ENCODE measurements at places on chromosomes 1 and 21.

- DNase-seq, result no peak
Measured at GRCh38 chr1:89121641-89122040, 4.3 kb downstream of the GBP2 start.

DNA sequence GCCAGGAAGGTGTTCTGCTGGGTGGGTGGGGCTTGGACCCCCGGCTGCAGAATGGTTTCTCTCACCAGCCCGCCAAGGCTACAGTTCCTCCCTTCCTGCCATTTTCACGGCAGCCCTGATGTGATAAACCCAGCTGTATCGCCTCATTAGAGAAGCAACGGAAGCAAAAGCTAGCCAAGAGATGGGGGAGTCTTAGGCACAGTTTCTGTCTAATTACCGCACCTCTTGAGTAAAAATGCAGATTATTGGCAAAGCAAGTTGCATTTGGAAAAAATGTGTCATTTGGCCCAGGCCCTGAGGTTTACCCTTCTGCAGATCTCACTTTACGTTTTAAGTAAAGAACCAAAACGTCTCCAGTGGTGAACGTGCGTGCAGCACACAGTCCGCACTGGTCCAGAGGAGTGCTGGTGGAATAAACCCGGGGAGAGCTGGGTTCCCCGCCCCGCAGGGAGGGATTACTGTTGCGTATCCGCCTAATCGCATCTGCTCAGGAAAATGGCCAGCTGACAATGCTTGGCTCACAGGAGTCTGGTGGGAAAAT lies 109.9 kb downstream of the GALNT2 start:
- DNase-seq, result no peak

DNA sequence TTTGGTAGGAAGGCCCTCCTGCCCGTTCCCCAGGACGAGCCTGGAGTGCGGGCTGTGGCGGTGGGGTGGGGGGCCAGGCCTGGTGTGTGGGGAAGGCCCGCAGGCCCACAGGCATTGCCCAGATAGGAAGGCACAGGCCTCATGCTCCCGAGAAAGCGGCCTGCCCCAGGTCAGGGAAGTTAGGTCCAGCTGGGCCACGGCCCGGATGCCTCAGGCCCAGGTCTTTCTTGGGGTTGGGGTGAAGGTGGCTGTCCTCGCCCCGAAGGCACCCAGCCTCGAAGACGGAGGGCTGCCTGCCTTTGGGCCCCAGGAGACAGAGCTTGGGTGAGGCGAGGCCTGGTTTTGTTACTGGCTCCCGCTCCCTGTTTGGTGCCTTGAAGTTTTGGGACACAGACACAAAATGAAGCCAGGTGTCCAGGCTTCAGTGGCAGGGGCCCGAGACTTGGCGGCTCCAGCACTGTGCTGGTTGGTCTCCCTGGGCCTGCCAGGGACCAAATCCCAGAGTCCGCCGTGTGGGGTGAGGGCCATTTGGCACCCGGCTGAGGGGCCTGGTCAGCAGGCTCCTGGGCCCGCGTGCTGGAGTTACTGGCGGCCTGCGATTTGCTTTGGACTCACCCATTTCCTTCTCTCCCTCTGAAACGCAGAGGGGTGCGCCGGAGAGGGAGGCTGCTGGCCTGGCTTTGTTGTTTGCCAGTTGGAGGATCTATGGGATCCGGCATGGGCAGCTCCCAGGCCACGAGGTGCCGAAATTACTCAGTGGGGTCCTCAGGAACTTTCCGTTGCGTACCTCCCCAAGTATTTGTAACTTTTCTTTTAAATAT lies 2.0 kb downstream of the SKI start:
- DNase-seq, result no peak

- no peak for DNase-seq
Measured at GRCh38 chr1:153527023-153527682, 8.6 kb downstream of the S100A6 start.

- DNase-seq, result no peak
Measured at GRCh38 chr1:30184393-30185141, 538.8 kb downstream of the MATN1 start.

DNA sequence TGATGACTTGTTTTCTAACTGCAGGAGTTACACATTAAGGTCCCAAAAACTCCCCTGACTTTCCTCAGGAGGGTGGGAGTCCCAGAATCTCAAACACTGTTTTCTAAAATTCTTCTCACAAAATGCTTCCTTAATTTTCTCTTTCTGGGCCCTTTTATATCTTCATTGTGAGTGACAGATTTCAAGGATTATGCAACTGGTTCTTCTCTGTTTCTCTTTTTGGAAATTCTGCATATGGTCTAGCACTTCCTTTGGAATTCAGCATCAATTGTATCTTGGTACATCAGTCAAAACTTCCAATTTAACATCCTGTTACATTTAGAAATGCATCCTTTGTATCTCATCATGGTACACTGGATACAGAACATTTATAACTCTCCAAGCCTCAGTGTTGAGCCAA lies 59.7 kb downstream of the LMO4 start:
- no peak for DNase-seq

GRCh38 chr1:74367175-74367813 lies 132.1 kb downstream of the TNNI3K start:
- no peak for DNase-seq

- no peak for DNase-seq
Measured at GRCh38 chr1:85836736-85837135, 128.5 kb upstream of the ZNHIT6 start.

- no peak for DNase-seq
Measured at GRCh38 chr1:3420218-3420951, 34.1 kb upstream of the ARHGEF16 start.

GRCh38 chr1:23862640-23863039 lies 5.5 kb downstream of the FUCA1 start:
- no peak for DNase-seq

DNA sequence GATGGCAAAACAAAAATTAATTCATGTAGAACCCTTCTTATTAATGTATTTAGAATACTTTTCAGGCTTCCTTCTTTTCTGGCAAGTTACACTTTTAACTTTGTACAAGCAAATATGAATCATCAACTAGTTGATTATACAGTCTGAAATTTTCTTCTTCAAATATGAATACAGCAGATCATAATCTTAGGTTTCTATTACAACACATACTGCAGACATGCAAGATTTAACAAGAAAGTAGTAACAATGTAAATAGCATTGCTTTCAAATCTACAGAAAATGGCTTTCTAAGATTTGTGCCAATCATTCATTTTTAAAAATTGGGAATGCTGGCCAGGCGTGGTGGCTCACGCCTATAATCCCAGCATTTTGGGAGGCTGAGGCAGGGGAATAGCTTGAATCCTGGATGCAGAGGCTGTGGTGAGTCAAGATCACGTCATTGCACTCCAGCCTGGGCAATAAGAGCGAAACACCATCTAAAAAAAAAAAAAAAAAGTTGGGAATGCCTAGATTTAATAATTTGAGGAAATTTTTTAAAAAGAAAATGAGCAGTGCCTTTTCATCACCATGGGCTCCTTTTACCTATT lies 68.4 kb upstream of the DPYD start:
- no peak for DNase-seq

DNA sequence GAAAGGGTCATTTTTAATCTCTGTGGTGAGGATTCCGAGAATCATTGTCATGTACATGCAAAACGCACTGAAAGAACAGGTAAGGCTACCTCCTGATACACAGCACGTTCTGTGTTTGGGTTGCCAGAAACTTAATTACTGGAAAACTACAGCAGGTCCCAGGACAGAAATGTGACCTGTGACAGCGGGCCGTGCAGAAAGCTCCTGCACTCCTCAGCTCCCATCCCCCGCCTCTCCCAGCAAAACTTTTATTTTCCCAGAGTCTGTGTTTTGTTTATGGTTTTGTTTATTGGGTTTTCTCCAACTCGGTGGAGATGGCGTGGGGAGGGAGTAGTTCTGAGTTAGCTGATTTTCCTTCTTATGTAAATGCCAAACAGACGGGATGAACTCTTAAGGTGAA lies 44.7 kb downstream of the SLC44A3 start:
- no peak for DNase-seq

DNA sequence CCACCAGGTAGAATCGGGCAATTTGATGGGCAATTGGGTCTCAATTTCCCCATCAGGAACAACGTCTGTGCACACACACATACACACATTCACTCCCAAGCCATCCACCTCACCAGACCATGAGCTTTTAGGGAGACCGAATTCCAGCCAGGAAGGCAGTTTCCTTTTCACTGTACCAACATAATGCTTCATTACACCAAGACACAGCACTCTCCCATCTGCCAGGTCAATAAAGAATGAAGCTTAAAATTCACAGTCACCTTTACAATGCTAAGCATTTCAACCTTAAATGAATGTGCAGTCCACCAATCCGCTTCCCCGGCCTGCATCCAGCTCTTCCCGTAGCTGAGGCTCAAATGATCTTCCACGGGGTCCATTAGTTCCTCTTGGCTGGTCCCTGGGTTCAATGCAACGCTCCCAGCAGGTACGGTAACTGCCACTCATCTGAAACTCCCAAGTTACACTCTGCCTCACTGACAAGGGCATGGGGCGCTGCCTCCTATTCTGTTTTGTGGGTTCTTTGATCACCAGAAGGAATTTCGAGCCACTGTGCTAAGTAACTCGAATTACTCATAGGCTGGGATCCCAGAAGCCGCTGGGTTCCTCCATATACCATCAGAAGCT lies 105.0 kb downstream of the SIM2 start:
- DNase-seq, result no peak

- DNase-seq, result no peak
Measured at GRCh38 chr1:10014016-10014415, 17.0 kb downstream of the RBP7 start.

- no peak for DNase-seq
Measured at GRCh38 chr1:8201331-8201861, 116.5 kb upstream of the SLC45A1 start.

- DNase-seq, result no peak
Measured at GRCh38 chr21:45611296-45611695, 32.2 kb upstream of the PCBP3 start.

- no peak for DNase-seq
Measured at GRCh38 chr1:181558416-181558815, 75.1 kb downstream of the CACNA1E start.

GRCh38 chr1:199084293-199084692 lies 445.5 kb downstream of the PTPRC start:
- DNase-seq, result no peak

GRCh38 chr1:61254634-61255357 lies 172.4 kb downstream of the NFIA start:
- no peak for DNase-seq

DNA sequence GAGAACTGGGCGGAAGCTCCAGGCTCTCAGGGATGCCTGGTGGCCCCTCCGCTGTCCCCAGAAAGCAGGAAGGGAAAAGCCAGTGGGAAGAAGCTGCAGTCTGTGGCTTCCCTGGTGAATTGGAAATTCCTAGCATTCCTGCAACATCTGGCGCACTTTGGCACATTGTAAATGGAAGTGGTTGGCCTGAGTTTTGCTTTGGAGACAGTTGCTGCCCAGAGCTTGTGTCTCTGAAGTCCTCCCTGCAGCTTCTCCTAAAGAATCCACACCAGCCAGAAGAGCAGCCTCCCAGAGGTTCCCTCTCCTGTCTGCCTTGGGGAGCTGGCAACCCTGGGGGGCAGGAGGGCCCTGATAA lies 48.2 kb downstream of the ARHGEF10L start:
- no peak for DNase-seq

DNA sequence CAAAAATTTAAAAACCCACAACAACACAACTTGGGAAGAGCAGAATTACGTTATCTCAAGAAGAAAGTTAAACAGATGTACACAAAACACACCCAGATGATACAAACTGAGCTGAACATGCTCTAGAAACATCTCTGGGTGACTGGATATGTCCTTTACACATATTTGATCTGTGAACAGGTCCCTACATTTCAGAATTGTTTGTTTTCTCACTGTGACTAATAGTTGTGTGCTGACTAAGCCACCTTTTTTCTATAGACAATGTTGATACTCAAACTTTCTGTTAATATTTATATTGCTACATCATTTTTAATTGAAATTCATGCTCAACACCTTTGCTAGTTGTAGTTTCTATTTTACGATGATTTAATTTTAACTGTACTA lies 1.0 kb upstream of the F11R start:
- DNase-seq, result peak; percentile 15

DNA sequence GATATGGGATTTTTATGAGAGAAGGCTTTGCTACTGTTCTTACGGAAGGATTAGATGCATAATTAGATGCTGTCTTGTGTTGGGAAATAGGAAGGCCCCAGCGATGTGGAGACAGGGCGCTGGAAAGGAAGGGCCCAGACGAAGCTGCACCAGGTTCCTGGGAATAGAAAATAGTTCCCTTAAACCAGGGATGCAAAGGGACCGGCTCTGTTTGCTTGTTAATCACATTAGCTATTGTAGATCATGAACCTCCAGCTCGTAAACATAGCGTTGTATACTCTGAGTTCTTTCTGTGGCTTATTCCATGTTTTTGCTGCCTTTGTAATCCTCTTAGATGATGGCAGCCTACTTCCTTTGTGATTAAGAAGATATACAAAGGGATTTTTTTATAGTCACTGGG lies 79.8 kb upstream of the COX20 start:
- DNase-seq, result no peak

DNA sequence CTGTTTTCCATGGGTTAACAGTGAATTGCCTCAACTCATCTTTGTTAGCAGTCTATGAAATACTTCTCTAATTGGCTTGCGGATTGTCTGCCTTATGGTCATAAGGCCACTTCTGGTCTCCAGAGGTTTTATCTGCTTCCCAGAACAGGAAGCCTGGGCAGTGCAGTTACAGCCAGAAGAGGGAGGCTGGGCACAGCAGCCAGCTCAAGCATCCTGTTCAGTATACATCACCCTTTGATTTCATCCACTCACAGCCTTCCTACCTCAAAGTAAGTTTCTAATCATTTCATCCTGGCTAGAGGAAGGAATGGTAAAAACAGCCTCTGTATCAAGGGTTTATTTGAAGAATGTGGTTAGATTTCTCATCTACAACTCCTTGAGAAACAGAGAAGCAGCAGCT lies 311.5 kb upstream of the DEPDC1 start:
- no peak for DNase-seq

GRCh38 chr1:167219194-167219593 lies 1.5 kb upstream of the POU2F1 start:
- no peak for DNase-seq

GRCh38 chr1:961132-961669 lies 817 bp downstream of the KLHL17 start:
- no peak for DNase-seq

Measured in CD4-positive, alpha-beta T cell treated with Interleukin-2 at 100 ng/mL for 4 hours (primary cell).